Brain (organoid and tissue), 16 donors: ENCODE measurements at places on chromosomes 1 and 21.

GRCh38 chr1:182406012-182406411, 5.5 kb upstream of the TEDDM1 start:
- no peak for DNase-seq

DNA sequence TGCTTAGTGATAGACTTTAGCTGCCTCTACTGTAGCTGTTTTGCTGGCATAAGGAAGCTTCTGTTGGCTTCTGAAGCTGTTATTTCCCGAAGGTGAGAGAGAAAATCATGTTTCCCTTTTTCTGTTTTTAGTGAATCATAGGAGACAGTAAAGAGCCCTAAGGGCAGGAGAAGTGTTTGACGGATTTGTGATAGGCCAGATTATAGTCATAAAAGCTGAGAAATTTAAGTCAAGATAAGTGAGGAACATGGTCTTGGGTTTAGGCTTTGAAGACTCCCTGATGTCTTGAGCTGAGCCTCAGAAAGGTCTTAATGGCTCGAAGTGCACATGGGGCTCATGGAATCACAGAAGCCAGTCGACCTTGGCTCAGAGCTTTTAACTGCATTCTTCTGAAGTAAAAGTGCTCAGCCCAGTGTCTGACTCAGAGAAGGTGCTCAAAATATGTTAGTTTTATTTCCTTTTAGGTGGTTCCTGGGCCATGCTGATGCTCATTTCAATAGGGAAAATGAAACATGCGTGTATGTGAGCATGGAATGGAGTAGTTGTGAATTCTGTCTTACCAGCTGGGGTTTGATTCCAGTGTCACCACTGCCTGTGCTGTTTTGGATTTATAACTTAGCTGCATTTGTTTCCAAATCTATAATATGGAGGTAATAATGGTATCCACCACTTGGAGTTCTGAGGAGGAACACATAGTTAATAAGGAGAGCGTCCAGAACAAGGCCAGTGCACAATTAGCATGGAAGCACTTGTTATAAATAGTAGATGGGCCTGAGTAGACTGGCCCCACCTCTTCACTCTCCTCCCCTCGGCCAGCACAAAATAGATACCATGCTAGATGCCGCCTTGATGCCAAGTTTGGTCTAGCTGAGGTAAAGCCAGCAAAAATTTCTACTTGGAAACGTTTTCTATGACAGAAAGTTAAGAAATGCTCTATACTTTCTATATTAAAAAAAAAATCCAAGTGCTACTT, 99.2 kb downstream of the C1orf21 start:
- peak; percentile 37 for DNase-seq

DNA sequence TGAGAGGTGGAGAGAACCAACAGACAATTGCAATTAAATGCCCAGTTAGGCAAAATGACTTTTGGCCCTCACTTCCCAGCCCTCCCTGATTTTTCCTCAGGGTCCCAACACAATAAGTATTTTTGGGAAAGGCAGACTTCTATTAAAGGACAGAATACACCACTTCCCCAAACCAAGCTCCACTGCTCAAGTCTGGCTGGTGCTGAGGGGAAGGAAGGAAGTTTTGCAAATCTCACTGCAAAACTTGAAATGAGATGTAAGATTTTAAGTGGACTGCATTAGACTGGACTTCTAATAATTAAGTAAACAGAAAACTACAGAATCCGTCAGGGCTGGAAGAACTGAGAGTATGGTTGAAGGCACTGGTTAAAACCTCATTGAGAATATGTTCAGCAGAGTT, 32.2 kb upstream of the CD1D start:
- DNase-seq = no peak

- DNase-seq = no peak
Measured at GRCh38 chr1:56302878-56303277, 276.5 kb downstream of the PLPP3 start.

GRCh38 chr1:86448670-86449069, 20.1 kb upstream of the CLCA1 start:
- DNase-seq = no peak
